ENCODE measurements at places on chromosomes 12 and 14.

- DNase-seq: no peak
Observed at GRCh38 chr12:132719141-132719953, 8.7 kb downstream of the PGAM5 start.

DNA sequence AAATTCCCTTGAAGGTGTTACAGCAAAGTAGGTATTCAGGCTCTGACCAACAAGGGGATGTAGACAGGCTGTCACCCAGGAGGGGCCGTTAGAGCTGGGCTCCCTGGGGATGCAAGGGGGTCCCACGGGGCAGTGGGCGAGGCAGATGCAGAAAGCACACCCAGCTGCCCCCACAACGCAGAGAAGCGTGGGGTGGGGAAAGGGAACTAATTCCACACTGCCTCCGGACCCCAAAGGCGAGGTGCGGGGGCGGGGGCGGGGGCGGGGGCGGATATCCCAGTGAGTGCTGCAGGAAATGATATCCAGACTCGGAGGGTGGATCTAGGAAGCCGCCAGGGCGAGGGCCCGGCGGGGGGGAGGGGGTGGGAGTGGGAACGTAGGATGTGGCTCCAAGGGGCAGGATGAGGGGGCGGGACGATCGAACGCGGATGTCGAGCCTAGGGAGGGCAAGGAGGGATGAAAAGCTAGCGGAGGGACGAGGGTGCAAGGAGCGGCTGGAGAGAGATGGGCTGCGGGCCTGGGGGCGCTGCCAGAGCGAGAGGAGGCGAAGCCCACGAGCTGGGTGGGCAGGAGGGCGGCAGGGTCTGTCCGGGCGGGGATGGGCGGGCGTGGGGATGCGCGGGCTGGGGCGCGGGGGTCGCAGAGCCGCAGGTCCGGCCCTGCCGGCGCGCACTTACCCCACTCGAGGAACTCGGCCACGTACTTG, 874 bp downstream of the CDC42BPB start:
- no peak for DNase-seq

DNA sequence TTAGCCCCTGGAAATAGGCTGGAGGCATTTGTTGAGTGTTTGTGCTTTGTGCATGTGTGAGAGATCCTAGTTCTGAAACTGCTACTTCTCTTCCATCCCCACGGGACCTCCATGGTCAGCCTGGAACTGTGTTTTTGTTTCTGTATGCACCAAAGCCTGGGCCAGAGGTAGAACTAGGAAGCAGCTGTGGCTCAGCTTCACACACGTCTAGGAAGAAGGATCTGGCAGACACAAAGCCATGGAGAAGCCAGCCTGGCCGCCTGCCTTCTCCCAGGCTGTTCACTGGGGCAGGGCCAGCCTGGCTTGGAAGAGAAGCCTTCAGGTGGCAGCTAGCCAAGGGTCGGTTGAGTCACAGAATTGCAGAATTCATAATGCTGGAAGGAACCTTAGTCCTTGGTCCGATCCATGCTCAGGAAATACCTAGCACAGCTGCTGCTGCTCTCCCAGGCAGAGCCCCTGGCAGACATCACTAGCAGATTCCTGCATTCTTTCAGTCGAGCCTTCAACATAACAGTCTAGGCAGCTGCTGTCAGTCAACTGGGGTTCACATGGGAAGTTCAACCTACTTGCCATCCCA, 27.0 kb downstream of the RIN3 start:
- no peak for DNase-seq

GRCh38 chr12:83642205-83642604, 955.5 kb downstream of the TMTC2 start:
- no peak for DNase-seq

DNA sequence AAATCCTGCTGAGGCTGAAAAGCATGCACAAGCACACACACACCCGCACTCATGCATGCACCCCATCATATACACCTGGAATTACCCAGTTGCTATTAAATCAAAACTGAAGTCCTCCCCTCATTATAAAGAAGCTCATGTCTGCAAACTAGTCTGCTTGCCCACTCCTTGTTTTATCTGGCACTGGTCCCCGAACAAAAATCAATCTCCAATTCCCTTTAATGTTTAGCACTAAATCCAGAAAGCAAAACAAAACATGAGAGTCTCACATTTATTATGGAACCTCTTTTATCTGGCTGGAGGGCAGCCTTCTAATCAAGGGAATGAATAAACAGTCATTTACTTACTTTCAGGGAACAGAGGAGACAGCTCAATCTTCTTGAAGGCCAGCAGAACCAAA, 1093.4 kb upstream of the FLRT2 start:
- no peak for DNase-seq

- no peak for DNase-seq
Observed at GRCh38 chr12:43578782-43579181, 26.8 kb upstream of the ADAMTS20 start.

DNA sequence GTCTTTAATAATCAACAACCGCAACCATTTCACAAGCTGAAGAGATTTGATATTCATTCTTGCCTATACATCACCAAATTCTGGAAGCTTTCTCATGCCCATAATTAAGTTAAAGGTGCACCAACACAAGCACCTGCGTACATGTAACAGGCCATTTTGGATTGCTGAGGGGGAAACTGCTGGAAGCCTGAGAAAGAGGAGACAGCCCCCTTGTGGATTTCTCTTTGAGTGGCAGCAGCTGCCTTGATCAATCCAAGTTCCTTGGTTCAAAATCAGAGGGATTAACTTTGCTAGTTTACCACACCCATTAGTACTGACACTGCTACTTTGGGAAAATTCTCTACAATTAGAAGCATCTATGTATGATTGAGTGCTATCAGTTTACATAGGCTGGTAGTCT, 321.1 kb downstream of the NOVA1 start:
- DNase-seq: no peak

DNA sequence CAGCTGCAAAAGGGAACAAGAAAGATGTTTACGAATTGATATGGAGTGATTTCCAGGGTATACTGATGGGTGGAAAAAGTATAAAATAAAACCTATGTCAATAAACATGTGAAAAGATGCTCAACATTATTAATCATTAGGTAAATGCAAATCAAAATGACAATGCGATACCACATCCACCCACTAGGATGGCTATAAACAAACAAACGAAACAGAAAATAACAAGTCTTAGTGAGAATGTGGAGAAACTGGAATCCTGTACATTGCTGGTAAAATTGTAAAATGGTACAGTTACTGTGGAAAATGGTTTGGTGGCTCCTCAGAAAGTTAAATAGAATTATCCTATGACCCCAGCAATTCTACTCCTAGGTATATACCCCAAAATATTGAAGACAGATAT, 9.5 kb upstream of the BEST3 start:
- no peak for DNase-seq

GRCh38 chr14:22908601-22909000, 10.3 kb downstream of the RBM23 start:
- DNase-seq: no peak

- DNase-seq: no peak
Observed at GRCh38 chr14:77108753-77109152, 10.7 kb downstream of the CIPC start.

GRCh38 chr14:96149131-96149530, 55.5 kb upstream of the BDKRB2 start:
- DNase-seq: no peak

DNA sequence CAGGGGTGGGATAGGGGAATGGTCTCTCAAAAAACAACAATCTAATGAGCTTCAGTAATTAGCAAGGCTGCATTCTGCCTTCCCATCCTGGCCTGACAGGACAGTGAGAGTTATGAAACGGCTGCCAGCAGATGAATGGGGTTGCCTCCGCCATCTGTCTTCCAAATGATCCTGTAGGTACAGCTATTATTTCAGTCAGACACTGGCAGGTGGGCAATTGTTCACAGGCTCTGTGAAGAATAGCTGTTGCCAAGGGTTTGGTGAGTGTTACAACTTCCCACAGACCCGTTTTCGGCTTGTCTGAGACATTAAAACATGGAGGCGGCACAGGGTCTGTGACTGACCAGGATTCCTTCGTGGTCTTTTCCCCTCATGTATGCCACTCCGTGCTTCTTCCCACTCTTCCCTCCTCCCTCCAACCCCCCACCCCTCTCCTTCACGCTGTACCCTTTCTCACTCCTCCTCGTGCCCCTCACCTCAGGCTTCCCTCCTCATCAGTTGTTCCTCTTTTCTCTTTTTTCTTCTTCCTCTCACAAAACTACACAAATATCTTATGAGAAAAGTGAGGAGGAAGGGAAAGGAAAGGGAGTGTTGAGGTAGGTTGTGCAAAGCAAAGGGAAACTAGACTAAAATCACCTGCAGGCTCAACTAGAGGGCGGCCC, 160.8 kb upstream of the GZMB start:
- DNase-seq: no peak

GRCh38 chr12:101696251-101697196, 916 bp upstream of the CHPT1 start:
- DNase-seq: no peak

GRCh38 chr12:32181498-32182175, 75.0 kb downstream of the BICD1 start:
- DNase-seq: peak; percentile 16

- no peak for DNase-seq
Observed at GRCh38 chr12:113838896-113839295, 127.2 kb downstream of the RBM19 start.

- no peak for DNase-seq
Observed at GRCh38 chr12:102326982-102327381, 129.3 kb upstream of the PMCH start.

DNA sequence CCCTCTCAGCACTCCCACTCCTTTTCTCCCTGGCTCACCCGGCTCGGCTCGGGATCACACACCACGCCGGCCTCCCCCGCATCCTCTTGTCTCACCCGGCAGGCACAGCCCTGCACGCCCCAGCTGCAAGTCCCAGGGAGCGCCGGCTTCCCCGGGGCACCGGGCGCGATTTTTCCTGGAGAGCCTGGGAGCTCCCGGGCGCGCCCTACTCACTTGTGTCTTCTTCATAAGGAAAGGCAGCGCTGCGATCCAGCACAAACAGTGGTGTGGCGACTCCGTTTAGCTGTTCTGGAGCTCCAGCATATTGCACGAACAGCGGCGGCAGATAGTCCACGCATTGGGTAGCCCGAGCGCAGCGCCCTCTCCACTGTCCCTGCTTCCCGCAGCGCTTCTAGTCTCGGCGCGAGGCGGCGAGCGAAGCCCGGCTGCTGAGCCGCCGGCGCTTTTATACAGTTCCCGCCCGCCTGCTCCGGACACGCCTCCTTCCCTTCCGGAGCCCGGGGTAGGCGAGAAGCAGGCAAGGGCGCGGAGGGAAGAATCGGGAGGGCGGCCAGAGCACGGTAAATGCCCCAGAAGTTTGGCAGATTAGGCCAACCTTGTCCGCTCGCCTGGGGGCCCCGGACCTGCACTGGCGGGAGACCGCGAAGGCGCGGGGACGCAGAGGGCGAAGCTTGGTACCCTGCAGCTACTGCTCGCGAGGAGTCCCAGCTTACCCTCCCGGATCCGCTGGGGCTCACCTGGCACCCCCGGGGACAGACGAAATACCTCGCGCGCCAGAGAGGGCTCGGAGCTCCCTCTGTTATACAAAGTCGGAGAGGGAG, at the start of gene KITLG:
Gene KITLG (minus strand): TSS at position 421 of the 821 bp plus-strand sequence. CDS start 193 bp downstream, at position 228.
- no peak for DNase-seq

DNA sequence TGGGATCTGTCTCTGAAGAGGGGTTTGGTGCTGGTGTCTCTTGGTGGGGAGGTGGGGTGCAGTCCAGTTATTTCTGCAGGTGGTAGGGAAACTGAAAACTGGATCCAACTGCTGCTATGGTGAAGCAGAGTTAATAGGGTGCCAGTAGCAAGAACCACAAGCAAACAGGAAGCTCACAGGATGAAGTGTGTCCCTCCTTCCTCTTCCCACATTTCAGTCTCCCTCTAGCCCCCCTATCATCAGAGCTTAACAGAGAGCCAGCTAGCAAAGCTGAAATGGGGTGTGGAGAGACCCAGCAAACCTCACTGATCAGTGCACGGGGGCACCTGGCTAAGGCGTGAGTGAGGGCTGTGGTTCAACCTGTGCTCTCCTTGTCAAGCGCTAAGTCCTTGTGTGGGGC, 69.1 kb upstream of the C12orf71 start:
- no peak for DNase-seq

- DNase-seq: no peak
Observed at GRCh38 chr12:3259973-3260372, 182.8 kb downstream of the TSPAN9 start.

GRCh38 chr14:67191768-67192290, 2.6 kb downstream of the GARIN2 start:
- no peak for DNase-seq

DNA sequence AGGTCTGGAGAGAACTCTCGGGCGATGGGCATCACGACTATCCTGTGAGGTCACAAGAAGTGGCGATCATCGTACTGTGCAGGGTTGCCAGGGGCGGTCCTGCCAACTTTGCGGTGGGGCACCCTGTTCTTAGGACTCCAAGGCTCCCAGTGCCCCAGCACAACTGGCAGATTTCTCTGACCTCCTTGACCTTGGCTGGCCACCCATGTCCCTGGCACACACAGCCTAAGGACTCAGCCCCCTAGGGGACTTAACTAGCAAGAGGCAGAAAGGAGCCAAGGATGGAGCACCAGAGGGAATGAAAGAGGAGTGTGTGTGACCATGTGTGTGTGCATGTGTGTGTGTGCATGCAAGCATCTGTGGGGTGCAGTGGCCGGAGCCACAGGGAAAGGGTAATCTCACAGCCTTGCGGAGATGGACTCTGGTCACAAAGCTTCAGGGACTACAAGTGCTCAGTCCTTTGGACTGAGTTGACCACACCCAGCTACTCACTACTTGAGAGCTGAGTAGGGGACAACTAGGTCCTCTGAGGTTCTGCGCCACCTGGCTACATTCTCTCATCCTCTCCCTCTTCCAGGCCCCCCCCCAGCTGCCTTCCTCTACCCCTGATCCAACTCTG, 13.7 kb downstream of the SLC48A1 start:
- no peak for DNase-seq

- no peak for DNase-seq
Observed at GRCh38 chr14:33948145-33948868, 2.6 kb downstream of the EGLN3 start.

- DNase-seq: no peak
Observed at GRCh38 chr14:99667821-99668220, 16.3 kb upstream of the CYP46A1 start.

- no peak for DNase-seq
Observed at GRCh38 chr14:77306416-77306815, 14.3 kb downstream of the POMT2 start.

DNA sequence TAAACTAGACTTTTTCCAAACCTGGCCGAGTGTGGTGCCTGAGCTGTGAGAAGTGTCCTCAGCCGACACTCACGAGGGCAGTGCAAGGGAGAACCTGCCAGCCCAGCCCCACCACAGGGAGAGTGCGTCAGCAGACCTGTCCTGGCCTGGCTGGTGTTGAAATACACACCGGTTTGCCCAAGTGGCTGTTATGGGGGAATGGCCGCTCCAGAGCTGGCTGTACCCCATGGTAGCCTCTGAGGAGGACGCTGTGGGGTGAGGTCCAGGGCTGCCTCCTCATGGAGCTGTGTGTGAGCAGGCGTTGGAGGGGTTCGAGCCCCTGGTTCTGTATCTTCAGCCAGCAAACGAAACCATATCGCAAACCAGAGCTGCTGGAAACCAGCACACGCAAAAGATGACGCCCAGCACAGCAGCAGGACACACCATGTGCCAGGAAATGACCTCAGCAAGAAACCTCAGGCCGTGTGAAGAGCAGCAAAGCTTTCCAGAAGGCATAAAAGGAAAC, 9.4 kb downstream of the ANKRD9 start:
- DNase-seq: no peak

- no peak for DNase-seq
Observed at GRCh38 chr12:72986963-72987362, 714.8 kb downstream of the TRHDE start.

- DNase-seq: no peak
Observed at GRCh38 chr12:47863985-47864384, 40.8 kb downstream of the VDR start.

GRCh38 chr12:32895688-32896431, 717 bp downstream of the PKP2 start:
- DNase-seq: no peak

All from SK-N-MC (cell line).